HFF-Myc (cell line): ENCODE measurements at places on chromosomes 16 and 17.

DNA sequence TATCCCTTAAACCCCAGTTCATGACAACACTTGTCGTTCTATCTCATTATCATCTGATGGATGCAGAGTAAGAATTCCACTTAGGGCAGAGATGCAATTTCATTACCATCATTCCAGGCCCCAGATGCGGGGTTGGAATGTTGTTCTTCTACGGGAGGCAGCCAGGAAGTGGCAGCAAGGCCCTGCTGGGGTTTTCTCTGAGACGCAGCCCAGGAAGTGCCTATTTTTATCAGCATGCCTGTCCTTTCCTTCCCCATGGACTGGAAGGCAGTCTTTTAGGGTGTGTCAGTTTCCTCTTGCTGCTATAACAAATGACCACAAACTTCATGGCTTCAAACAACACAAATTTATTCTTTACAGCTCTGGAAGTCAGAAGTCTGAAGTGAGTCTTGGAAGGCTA lies 246.6 kb upstream of the DYNLRB2 start:
- no peak for DNase-seq

GRCh38 chr17:39916918-39917317 lies 1.5 kb downstream of the GSDMB start:
- DNase-seq: no peak

DNA sequence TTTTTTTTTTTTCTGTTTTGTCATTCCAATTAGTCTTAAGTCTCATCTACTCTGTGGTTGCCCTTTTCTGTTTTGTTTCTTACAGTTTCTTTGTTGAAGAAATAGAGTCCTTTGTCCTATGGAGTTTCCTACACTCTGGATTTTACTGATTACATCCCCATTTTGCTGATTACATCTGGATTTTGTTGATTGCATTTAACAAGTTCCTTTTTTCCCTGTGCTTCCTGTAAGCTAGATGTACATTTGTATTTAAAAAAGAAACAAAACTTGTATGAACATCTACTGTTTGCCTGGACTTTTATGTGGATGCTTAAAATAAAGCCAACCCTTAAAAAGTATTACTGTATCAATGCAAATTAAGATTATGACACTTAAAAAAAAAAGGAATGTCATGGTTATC lies 147.6 kb downstream of the CHD9 start:
- DNase-seq: no peak

GRCh38 chr17:27905447-27906225 lies 12.5 kb upstream of the LYRM9 start:
- no peak for DNase-seq

- DNase-seq: no peak
These were observed 404.6 kb downstream of the SLC39A11 start for GRCh38 chr17:72687886-72688285.

DNA sequence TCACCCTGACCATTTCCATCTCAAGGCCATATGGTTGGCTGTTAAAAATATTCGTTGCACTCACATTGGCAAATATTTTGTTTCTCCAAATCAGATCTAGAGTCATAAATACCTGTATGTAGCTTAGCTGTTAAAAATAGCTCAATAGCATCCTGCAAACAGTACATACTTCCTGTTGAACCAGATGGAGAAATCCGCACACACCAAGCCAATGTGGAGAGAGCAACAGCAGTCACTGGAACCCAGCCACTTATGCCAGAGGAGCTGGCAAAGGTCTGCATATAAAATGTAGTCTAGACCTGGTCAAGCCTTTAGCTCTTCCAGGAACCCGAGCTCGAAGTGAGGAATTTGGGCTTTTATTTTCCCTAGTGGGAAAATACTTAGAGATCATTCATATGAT lies 146.4 kb upstream of the KCNJ16 start:
- DNase-seq: no peak

- DNase-seq: no peak
These were observed 5.6 kb downstream of the GFAP start for GRCh38 chr17:44909681-44910144.

GRCh38 chr17:51745993-51746392 lies 412.5 kb downstream of the CA10 start:
- DNase-seq: no peak

DNA sequence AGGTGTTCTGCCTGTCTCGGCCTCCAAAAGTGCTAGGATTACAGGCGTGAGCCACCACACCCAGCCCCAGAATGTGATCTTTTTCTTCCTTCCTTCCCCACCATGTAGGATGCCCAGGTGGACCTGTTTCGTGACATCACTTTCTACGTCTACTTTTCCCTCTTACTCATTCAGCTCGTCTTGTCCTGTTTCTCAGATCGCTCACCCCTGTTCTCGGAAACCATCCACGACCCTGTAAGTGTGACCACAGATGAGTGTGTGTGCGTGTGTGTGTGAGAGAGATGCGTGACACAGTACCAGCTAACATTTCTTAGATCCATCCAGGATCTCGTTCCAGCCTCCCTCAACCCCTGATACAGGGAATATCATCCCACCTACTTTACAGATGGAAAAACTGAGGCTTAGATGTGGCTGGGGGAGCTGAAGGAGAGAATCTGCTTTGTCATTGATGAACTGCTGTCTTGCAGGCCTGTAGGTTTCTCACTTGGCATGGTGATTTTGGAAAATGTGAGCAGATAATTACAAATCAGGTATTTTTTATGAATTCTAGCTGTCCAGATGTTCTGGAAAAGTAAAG lies 67.1 kb downstream of the ABCC1 start:
- DNase-seq: no peak

- DNase-seq: no peak
These were observed 2.5 kb upstream of the CLTC start for GRCh38 chr17:59617156-59617732.

DNA sequence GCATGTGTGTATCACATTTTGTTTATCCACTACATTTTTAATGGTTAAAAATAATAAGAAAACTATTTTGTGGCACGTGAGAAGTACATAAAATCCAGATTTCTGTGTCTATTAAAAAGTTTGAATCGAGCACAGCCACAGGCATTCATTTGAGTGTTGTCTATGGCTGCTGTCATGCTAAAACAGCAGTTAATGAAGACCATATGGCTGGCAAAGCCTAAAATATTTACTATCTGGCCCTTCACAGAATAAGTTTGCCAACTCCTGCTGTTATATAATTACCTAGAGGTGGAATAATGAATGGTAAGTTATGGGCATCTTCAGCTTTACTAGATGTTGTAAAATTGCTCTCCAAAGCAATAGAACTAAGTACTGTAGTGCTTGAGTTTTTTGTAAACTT lies 30.5 kb downstream of the TMEM98 start:
- peak; percentile 54 for DNase-seq

GRCh38 chr17:73595068-73595467 lies 49.2 kb downstream of the SDK2 start:
- no peak for DNase-seq

DNA sequence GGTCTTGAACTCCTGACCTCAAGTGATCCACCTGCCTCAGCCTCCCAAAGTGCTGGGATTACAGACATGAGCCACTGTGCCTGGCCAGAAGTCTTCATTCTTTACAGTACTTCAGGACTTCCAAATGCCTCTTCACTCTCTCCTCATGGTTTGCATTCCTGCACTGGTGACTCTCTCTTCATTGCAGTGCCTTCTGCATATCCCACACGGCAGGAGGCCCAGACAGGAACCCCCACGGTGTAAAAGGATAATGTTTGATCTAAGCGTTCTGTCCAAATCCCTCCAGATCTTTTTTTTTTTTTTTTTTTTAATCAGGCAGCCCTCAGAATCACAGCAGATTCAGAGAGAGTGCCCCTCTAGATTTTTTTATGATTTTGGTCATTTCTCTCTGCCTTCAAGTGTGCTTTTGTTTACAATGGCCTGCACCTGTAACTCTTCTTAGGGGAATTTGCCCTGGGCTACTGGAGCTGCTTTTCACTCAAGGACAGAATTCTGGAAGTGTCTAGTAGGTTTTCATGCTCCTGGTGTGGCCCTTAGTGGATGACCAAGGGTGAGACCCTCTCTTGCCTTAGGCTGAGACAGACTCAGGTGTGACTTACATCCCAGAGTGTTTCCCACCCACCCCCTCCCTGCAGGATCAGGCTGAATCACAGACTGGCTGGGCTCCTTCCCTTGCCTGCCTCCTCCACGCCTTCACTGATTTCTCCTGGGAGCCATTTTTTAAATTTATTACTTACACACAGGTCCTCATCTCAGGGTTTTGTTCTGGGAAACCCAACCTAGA lies 19.8 kb upstream of the NF1 start:
- no peak for DNase-seq

DNA sequence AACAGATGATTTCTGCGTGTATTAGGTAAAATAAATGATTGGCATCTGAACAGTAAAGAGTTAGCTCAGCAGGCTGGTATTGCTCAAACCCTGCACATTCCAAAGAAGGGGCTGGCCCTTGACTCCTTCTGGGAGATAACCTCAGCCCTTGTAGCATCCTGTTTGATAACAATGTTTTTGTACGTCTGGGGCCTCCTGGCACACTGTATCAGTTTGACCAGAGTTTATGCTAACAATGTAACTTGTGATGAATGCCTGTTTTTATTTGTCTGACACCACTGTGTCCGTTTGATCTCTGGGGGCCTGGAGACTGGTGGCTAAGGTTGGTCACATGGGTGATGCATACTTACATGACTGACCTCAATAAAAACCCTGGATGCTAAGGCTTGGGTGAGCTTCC lies 43.8 kb upstream of the NDRG4 start:
- DNase-seq: no peak

- DNase-seq: no peak
These were observed 52.7 kb upstream of the NOG start for GRCh38 chr17:56540836-56541235.

DNA sequence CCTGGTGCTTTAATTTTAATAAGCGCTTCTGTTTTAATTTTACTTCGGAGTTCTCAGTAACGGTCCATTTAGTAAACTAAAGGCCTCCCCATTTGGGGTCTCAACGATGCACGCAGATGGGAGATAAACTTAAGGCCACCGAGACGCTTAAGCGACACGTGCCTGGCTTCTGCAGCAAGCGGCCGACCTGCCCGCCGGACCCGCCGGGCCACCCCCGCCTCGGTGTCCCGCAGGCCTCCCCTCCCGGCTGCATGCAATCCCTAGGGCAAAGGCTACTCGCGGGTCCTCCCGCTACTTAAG lies 592 bp downstream of the GCSH start:
- DNase-seq: no peak
